ENCODE measurements at places on chromosomes 5 and 9. TPM values are rescaled to one million over a fixed set of nuclear protein-coding genes. Genes with fewer than 3 reads are reported as not detected.

The DAB2IP gene
- 54.4 TPM for total RNA-seq

The ZDHHC11B gene
- 11.7 TPM for total RNA-seq

The TERT gene
- not detected for total RNA-seq

The BTNL8 gene
- 0.34 TPM for total RNA-seq

The SIT1 gene
- total RNA-seq, result 0.83 TPM

The CD14 gene
- total RNA-seq, result 43.2 TPM

The SLC36A2 gene
- total RNA-seq, result not detected

The EIF4E1B gene
- total RNA-seq, result not detected

The ADAMTS2 gene
- 18.4 TPM for total RNA-seq

The SPATA31C1 gene
- total RNA-seq, result not detected

The PPP3R2 gene
- total RNA-seq, result not detected

The ELOVL7 gene
- 4.6 TPM for total RNA-seq

The GPSM1 gene
- 18.5 TPM for total RNA-seq

The ACER2 gene
- 2.5 TPM for total RNA-seq

The PCDHGA8 gene
- total RNA-seq, result 5.8 TPM

The EHMT1 gene
- 72.3 TPM for total RNA-seq

The SOX30 gene
- not detected for total RNA-seq

The MAP1B gene
- 1,228 TPM for total RNA-seq

The POLK gene
- 22.6 TPM for total RNA-seq

The OTP gene
- not detected for total RNA-seq

The FAM221B gene
- total RNA-seq, result not detected

The PDLIM7 gene
- total RNA-seq, result 648 TPM

The ENHO gene
- 1.1 TPM for total RNA-seq

The PPP2R2B gene
- total RNA-seq, result 2.4 TPM

The FAM153A gene
- 1.4 TPM for total RNA-seq

The OLFML2A gene
- total RNA-seq, result 98.9 TPM

The TUSC1 gene
- 31.1 TPM for total RNA-seq

The IRX2 gene
- not detected for total RNA-seq

The QRFP gene
- total RNA-seq, result not detected

The IARS1 gene
- total RNA-seq, result 61.5 TPM

The CD274 gene
- 4.5 TPM for total RNA-seq

The SCAI gene
- total RNA-seq, result 6.9 TPM

The ANKRD55 gene
- 0.66 TPM for total RNA-seq

The NR2F1-AS1 gene
- 8.6 TPM for total RNA-seq

The PCDHB2 gene
- 3.0 TPM for total RNA-seq

The FGFR4 gene
- 3.6 TPM for total RNA-seq

The ANP32B gene
- total RNA-seq, result 52.7 TPM

The SMIM33 gene
- not detected for total RNA-seq

The BTF3 gene
- 522 TPM for total RNA-seq

The TMEFF1 gene
- 1.7 TPM for total RNA-seq

The NOXA1 gene
- 4.0 TPM for total RNA-seq

The NDST1 gene
- total RNA-seq, result 113 TPM

The CCDC183 gene
- total RNA-seq, result 0.33 TPM

The IL9 gene
- total RNA-seq, result not detected

The SLC36A3 gene
- not detected for total RNA-seq

The PCDHA9 gene
- total RNA-seq, result under 0.01 TPM

The NAIP gene
- 17.9 TPM for total RNA-seq

Data from esophagus muscularis mucosa (tissue), 4 donors.